HCEC 1CT (cell line): ENCODE measurements at places on chromosomes 4 and X.

- DNase-seq: no peak
Measured at GRCh38 chrX:71282514-71283402, 677 bp upstream of the NONO start.

DNA sequence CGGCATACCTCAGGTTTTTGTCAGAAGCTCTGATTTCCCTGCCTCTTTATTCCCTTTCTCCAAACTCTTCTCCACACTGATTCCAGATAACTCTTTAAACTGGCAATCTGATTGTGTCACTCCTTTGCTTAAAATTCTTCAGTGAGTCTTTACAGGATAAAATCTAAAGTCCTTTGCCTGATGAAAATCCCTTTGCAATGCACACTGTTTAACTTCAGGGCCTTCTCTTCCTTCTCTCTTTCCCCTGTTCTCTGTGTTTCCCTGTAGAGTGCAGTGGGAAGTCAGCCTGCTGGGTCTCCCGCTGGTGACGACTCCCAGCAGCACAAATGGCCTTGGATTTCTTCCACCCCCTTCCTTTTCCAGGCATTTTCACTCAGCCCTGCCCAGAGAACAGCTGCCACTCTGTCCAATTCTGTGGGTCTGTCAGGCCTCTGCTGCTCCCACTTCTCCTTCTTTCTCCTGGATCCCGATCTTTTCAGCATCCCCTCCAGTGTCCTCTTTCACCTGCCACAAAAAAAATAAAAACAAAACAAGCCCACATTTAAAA lies 189.9 kb upstream of the NWD2 start:
- DNase-seq: no peak

DNA sequence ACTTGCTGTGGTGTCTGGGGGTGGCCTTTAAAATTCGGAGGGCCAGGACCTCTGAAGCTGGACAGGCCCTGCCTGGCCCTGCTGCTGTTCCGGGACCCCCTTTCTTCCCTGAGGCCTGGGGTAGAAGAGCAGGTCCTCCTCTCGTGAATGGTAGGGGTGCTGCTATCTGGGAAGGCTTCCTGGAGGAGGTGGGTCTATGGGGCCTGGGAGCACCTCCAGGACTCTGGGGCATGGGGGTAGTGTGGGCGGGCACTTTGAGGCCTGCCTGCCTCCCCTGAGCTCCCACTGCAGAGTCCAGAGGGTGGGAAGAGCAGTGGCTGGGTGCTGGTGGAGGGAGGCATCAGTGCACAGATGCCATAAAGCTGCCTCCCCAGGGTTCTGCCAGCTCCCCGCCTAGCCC lies 4.9 kb upstream of the MXD4 start:
- no peak for DNase-seq

DNA sequence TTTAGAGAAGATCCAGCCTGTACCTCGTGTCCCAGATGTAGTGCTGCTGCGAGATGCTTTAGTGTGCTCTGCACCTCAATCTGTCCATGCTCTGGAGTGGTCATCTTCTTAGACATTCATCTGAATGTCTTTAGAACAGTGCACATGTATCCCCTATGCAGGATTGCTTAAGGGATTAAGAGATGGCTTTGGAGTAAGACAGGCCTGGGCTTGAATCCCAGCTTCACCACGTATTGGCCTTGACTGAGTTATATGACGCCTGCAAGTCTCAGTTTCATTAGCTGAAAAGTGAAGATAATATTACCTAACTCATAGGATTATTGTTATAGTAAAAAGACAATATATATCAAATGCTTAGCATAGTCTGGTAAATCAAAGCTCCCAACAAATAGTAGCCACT lies 98.3 kb downstream of the NFKB1 start:
- DNase-seq: no peak
